ENCODE measurements at places on chromosomes 1 and 21.

DNA sequence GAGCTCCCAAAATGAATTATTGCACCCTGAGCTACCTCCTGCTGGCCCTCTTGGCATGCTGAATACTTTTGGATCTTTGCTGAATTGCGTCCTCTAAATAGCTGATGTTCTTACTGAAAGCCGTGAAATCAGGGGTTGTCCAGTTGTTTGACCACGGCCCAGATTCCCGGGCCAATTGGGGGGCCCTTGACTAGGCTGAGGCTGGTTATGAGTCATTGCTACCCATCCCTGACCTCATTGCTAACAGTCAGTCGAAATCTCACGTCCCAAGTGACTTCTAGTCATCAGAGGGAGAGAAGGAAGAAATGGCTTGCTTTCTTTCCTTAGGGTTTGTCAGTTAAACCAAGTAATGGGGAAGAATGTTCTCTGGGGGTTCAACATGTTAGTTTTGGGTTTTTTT, 37.4 kb downstream of the SMYD2 start:
- DNase-seq: no peak

DNA sequence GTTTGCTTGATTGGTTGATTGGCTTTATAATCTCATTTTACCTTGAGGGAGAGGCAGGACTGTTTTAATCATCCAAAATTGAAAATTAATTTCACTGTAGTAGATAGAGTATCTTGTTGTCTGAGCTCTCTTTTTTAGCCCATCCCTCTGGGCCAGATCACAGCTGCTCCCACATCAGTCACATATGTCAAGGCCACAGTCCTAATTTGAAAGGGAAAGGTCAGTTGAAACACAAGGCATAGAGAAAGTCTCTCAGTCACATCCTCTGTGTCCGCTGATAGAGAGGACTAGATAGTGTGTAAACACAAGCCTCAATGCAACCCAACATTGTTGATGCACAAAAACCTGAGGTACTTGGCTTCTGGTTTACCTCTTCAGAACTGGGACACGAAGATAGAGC, 6.8 kb downstream of the C1orf74 start:
- no peak for DNase-seq

DNA sequence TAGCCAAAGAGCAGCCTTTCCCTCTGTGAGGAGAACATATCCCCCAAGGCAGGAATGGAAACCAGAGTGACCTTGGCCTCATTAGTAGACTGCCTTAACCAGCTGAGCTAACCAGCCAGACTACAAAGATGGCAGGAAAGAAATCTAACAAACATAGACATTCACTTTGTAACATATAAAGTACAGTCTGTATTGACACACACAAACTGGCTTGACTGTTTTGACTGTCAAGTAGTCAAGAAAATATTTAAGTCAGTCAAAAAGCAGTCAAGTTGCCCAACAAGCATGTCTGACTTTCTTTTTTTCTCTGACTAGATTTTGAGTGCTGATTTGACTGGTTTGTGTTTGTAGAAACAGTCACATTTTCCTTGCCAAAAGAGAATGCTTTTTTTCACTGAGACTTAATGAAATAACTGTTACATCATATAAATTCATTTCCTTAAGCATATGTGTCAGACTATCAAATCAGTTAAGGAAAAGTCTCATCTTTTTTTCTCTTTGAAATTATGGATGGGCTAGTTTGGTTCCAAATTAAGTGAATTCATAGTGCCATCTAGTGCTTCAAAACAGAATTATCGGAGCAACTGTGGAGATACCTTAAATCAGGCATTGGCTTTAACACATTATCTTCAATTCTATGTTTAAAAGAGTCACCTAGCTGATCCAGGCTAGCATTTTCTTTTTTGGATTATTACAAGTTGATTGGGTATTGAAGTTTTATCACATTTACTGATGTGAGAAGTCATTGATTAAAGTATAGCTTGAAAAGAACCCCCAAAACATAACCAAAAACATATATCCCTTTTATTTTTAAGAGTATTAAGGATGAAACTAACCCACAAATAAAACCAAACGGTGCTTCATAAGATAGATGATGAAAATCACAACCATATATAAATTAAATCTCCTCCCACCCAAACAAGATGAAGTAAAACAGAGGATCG, 75.0 kb downstream of the ATP6V1G3 start:
- peak; percentile 56 for DNase-seq

GRCh38 chr1:162219461-162219860, 150.0 kb downstream of the NOS1AP start:
- DNase-seq: no peak

- DNase-seq: no peak
Measured at GRCh38 chr1:227790034-227790400, 25.5 kb upstream of the PRSS38 start.

DNA sequence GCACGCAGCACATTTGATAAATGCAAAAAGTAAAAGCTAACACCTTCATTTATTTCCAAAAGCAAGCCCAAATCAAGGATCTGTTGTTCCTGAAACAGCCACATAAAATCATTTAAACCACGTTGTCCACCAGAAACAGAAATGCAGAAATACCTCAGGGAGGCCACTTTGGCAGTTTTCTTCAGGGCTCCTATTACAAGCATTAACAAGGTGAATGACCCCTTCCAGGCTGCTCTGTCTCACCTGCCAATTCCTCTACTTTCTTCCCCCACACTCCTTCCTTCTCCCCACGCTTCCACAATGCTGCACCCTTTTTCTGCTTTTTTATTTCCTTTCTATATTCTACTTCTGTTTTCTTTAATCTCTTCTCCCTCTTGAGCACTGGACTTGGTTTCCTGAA, 55.0 kb upstream of the PTGFRN start:
- DNase-seq: no peak

GRCh38 chr1:171637928-171638576, 14.4 kb downstream of the MYOC start:
- no peak for DNase-seq

DNA sequence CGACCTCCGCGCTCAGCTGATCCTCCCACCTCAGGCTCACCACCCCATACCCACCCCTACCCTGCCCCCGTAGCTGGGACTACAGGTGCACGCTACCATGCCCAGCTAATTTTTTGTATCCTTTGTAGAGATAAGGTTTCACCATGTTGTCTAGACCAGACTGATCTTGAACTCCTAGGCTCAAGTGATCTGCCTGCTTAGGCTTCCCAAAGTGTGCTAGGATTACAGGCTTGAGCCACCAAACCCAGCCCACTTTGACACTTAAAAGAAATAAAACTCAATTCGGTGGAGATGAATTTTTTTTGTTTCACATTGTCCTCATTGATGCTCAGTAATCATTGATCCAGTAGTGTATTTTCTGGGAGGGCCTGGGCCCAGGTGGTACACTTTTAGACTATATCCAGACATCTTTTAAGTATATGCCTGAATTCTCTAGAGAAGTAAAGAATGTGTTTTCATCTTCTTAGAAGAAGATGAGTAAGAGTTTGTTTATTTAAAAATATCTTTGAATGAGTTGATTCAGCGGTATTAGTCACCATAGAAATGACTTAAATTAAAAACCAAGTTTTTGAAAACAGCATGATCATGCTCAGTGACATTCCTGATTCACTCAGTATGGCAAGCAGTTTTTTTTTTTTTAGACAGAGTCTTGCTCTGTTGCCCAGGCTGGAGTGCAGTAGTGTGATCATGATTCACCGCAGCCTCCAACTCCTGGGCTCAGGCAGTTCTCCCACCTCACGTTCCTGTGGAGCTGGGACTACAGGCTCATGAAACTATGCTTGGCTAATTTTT, 57.8 kb downstream of the EPB41 start:
- peak; percentile 91 for DNase-seq

DNA sequence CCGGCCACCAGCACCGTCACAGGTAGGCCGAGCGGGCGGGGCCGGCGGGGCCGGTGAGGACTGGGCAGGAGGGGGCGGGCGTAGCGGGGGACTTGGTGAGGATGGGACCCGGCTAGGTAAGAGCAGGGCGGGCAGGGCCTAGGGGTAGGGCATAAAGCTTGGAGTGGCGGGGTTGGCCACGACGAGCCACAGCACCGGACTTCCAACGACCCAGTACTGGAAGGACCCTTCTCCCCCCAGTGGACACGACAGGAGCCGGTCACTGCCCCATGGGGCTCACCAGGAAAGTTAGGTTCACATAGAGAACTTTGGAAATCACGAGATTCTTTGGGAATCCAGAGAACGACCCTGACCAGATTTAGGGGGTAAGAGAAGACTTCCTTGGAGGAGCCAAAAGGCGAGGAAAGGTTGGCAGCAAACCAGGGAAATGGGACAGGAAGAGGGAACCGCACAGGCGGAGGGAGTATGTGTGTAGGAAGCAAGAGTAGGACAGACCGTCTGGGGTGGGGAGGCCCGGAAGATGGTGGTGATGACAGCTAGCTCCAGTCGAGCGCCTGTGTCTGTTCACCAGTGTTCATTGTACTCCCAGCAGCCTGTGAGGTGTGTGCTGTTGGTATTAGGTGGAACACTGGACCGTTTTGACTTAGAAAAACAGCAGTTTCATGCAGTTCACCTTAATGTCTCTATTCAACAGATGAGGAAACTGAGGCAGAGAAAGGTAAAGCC, 20.4 kb downstream of the ZNF362 start:
- no peak for DNase-seq

DNA sequence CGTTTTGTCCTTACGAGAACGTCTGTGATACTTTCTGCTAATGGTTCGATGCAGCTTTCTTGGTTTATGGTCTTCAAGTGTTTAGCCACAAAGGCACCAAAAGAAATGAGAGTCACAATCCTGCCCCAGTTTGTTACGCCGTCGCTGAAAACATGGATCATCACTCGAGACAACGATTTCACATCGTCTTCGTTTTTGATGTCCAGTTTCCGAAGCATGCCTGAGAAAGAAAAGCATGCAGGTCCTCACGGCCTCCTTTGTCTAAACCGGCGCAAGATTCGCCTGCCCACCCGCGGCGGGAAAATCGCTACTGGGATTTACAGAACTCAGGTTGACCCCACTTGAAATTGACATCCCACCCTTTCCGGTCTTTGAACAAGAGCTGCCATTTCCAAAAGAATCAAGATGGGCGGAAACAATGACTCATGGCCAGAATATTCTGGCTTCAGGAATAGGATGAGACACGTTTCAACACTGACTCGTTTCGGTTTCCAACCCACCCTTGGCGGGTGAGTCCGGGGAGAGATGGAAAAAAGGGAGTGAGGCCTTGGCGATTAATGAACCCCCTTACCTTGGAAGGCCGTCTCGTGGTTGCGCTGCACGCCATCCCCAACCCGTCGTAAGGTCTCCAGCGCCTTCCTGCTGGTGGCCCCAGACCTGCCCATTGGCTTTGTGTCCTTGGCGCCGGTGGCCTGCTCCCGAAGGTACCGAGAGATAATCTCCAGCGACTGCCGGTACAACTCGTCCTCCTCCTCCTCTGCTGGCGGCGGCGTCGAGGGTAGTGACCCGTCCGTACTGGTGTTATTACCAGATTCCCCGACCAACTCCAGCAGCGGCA, 919 bp downstream of the MCL1 start:
- DNase-seq: peak; percentile 41
